CD8-positive, alpha-beta memory T cell (primary cell): ENCODE measurements at places on chromosomes 7 and 10.

- no peak for DNase-seq
Observed at GRCh38 chr10:84204122-84204521, 9.8 kb downstream of the CDHR1 start.

DNA sequence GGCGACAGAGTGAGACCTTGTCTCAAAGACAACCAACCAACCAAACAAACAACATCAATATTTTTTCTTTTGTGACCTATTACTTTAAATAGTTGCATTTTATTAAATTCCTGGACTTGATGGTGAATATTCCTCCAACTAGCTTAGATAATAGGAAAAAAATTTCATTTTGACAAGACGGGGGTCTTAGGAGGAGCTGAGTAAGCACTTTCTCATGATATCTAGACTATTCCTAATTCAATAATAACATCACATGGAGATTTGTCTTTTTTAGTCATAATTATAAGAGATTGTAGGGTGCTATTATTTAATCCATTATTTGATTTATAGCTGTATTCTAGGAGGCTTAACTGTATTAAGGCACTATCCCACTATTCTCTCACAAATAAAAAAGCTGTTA is 702.5 kb downstream of the PHTF2 start:
- no peak for DNase-seq

- no peak for DNase-seq
Observed at GRCh38 chr10:80104066-80104926, 25.8 kb downstream of the TMEM254 start.

- DNase-seq: no peak
Observed at GRCh38 chr10:48792687-48793096, 108.0 kb downstream of the WDFY4 start.

- no peak for DNase-seq
Observed at GRCh38 chr7:98681511-98681910, 64.4 kb downstream of the NPTX2 start.
